H1 (cell line): ENCODE measurements at places on chromosomes 6 and 20. TPM values are rescaled to one million over a fixed set of nuclear protein-coding genes. Genes with fewer than 3 reads are reported as not detected.
A peak's percentile ranks its signal among the peaks of the same experiment; 100 is the strongest.

- no peak overlapping the region for H3K27ac ChIP-seq
- H3K4me1 ChIP-seq = peaks cover 7% of the 10 kb centered on the region
- peak overlapping the region; percentile 60 for H3K4me3 ChIP-seq
- no peaks in the 10 kb centered on the region for H3K27me3 ChIP-seq
- no peak for DNase-seq
These were observed 1.2 kb downstream of the DCBLD1 start for GRCh38 chr6:117483645-117484016.

The HLA-DQA1 gene
- 0.12 TPM in 1 of 2 replicates, not detected in the other for polyA plus RNA-seq

The SLC22A23 gene
- 9.9 and 15.8 TPM in 2 replicates for polyA plus RNA-seq

DNA sequence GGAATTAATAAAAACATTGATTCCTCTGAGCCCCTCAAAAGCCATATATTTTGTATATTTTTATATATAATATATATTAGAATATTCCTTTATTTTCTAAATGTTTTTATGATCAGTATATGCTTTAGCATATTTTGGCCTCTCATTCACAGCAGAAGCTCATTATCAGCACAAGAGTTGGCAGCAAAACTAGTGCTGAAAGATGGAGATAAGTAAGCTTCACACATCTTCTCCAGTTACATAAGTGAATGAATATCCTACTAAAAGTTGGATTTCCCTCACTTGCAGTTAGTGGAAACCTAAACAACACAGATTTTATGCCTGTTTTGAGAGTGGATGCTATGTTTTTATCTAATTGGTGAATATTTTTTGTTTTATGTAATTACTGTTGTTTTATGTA lies 1303.8 kb upstream of the ADGRB3 start:
- H3K4me1 ChIP-seq = no peaks in the 10 kb centered on the region
- no peak for DNase-seq
- no peak overlapping the region for H3K27ac ChIP-seq
- H3K4me3 ChIP-seq = no peak overlapping the region
